Hepatic stellate cell (primary cell): ENCODE measurements at places on chromosomes 6 and 20.

- no peak for DNase-seq
These were observed 105.8 kb downstream of the SCML4 start for GRCh38 chr6:107718341-107718740.

GRCh38 chr6:7917729-7918128 lies 7.1 kb upstream of the TXNDC5 start:
- DNase-seq: no peak

DNA sequence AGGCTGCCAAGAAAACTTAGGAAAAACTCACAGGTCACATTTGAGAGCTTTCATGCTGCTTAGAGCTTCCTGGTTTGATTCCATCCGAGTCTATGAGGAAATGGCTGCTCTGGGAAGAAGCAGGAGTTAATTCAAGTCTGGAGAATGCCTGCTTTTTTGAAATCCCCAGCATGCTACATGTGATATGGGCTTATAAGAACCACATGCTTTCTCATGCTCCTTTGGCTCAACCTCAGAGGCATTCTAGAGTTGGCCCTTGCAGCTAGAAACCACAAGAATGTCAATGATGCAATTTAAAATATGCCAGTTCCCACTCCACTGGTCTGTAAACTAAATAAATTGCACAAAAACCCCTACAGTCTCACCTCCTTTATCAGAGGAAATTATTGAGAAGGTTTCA lies 142.9 kb upstream of the OLIG3 start:
- DNase-seq: peak; percentile 54

DNA sequence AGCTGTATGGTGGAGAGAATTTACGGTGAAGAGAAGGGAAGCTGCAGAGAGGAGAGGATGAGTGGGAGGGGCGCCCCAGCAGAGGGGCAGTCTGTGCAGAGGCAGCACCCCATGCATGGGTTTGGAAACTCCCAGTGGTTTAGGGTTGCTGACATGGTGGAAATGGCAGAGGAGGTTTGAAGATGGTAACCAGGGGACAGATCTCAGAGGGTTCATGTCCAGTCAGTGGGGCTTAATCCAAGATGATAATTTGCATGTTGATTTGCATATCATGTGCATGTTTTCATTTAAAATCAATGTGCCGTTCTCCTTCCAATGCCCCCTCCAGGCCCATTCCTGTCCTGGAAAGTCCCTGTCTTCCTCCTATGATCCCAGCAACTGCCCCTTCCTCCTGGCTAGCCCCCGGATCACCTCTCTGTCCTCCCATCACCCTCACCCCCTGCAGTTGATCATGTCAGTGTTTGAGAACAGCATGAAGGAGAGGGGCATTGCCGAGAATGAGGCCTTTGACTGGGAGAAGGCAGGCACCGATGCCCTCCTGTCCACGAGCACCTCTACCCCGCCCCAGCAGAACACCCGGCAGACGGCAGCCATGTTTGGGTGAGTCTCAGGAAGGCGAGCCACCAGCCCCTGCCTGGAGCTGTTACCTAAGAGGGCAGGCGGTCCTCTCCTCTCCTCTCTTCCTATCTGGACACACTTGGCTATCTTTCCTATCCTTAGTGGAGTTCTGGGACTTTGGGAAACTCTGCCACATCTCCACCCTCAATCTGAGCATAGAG lies 14.3 kb downstream of the TTBK1 start:
- no peak for DNase-seq

DNA sequence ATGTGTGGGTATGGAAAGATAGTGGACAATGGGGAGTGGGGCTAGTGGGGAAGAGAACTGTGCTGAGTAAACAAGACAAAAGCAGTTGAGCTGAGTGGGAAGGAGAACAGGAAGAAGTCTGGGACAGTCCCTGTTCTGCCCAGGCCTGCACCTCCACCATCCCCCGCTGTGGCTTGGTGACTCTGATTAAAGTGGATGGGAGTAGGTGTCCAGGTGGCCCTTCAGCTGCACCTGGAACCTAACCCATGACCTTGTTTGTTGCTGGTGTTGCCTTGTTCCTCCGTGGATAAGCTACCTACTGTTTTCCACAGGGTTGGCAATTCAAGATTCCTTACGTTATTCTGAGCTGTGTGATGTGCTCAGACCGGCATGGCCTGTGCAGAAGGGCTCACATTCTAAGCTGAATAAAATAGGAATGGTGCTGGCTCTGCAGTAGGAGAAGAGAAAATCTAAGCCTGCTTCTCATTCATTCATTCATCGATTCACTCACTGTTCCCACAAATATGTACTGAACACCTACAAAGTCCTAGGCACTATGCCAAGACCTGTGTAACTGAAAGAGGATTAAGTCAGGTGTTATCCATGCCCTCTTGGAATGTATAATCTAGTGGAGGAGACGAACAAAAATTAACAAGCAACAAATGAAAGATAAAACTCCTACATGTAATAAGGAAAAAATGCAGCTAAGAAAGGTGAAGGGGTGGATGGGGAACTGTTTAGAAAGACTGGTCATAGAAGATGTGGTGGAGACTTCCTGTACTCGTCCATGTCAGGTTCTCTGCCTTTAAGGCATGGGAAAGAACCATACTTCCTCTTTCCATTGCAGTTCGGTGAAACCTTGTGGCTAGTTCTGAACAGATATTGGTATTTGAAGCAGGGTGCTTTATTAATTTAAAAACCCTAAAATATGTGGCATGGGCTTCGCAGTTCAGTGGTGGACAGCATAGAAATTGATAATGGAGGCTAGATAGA lies 10.1 kb upstream of the CALHM6 start:
- no peak for DNase-seq
